ENCODE measurements at places on chromosomes 7 and 10. TPM values are rescaled to one million over a fixed set of nuclear protein-coding genes. Genes with fewer than 3 reads are reported as not detected.

DNA sequence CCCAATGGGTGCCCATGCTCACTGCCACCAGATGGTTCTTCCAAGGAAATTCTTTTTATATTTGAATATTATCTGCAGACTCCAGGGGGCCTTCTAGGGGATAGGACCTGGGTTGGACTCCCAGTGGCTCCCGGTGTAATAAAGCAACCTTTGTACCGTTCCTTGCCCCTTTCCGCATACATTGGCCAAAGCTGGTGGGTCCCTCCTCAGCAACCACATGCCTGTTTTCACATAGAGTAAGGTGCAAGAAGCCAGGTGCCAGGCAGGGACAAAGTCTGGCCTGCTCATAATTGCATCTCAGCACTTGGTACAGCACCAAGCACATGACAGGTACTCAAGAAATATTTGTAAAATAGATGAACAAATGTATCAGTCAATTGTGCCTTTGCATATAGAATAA is 46.4 kb upstream of the PPP1R3C start:
- peaks cover 13% of the 10 kb centered on the region for H3K4me1 ChIP-seq
- H3K27ac ChIP-seq, result no peak overlapping the region
- no peak overlapping the region for H3K4me3 ChIP-seq
- no peaks in the 10 kb centered on the region for H3K36me3 ChIP-seq

GRCh38 chr7:149689291-149689721 is 84.1 kb downstream of the ZNF467 start:
- no peaks in the 10 kb centered on the region for H3K4me1 ChIP-seq
- H3K27ac ChIP-seq, result no peak overlapping the region
- peaks cover 11% of the 10 kb centered on the region for H3K27me3 ChIP-seq
- no peak overlapping the region for H3K4me3 ChIP-seq

DNA sequence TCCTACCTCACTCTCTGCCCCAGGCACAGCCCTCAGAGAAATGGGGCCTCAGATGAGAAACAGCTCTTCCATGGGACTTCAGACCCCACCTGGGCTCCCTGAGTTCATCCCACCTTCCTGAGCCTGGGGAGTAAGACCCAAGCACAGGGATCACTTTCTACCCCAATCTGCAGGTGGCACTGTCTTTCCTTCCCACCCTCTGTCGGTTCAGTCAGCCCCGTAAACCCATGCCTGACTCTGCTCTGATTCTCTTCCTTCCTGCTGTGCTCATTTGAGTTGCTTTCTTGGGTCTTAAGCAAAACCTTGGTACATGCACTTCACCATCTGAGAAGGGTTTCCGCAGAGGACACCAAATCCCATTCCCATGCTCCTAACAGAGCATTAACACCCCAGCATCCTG is 306.4 kb upstream of the CDC14C start:
- H3K4me3 ChIP-seq, result no peak overlapping the region
- no peaks in the 10 kb centered on the region for H3K27me3 ChIP-seq
- H3K36me3 ChIP-seq, result no peaks in the 10 kb centered on the region
- no peak for DNase-seq

Gene NACAD
- 0.56 TPM for total RNA-seq

Gene LLCFC1
- total RNA-seq, result not detected
